ENCODE measurements at places on chromosomes 13 and 19.

- no peak for DNase-seq
Measured at GRCh38 chr13:78046331-78046730, 127.7 kb upstream of the EDNRB start.

DNA sequence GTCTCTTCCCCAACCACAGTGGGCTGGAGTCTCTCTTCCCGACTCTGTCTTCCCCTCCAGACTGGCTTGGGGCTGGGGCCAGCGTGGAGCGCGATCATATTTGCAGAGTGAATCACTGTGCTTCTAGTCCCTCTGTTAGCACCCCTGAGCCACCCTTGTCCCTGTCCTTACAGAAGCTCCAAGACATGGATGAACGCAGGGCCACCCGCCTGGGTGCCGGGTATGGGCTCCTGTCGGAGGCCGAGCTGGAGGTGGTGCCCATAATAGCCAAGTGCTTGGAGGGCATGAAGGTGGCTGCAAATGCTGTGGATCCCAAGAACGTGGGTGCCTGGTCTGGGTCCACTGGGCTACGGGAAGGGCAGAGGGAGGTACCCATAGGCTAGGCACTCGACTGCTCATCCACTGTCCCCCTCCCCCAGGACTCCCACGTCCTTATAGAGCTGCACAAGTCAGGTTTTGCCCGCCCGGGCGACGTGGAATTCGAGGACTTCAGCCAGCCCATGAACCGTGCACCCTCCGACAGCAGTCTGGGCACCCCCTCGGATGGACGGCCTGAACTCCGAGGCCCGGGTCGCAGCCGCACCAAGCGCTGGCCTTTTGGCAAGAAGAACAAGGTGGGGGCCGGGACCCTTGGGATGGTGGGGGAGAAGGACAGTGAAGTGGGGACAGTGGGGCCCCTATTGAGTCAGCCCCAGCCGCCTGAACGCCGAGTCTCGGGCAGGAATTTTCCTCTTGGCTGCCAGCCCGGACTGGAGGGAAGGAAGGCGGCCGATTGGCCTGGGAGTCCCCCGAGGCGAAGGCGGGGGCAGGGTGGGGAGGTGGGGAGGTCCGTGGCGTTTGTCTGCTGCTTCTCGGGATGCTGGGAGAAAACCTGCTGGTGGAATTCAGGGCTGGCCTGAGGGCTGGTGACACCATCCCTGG is 5.2 kb downstream of the TRIP10 start:
- DNase-seq, result peak; percentile 91

DNA sequence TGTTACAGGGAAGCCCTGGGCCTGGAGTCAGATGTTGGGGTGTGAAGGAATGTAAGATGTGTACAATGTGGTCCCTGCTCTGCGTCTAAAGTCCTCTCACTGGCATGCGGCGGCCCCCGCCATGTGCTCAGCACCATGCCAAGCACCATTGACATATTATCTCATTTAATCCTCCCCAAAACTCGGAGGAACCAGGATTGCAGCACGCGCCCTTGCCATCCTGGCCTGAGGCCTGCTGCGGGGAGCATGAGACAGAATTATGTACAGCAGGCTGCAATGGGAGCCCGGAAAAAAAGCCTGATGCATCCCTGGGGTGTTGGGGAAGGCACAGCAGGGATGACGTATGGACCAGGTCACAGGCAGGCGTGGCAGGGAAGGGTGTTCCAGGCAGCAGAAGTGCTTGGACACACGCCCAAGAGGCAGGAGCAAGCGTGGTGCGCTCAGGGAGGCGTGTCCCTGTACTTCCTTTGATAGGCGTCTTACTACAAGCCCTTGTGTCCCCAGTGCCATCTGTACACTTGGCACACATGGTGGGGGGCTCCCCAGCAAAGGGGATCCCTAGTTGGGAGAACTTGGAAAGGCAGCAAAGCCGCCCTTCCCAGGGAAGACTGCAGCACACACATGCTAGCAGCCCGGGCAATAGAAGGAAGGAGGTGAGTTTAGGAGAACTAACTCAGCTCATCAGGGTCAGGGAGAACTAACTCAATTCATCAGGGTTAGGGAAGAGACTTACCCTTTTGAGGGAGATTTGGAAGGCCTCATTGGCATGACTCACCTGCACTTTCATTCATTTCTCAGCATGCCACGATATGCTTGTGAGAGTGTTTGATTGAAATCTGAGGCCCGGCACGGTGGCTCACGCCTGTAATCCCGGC is 3.4 kb downstream of the EVI5L start:
- DNase-seq, result peak; percentile 63

DNA sequence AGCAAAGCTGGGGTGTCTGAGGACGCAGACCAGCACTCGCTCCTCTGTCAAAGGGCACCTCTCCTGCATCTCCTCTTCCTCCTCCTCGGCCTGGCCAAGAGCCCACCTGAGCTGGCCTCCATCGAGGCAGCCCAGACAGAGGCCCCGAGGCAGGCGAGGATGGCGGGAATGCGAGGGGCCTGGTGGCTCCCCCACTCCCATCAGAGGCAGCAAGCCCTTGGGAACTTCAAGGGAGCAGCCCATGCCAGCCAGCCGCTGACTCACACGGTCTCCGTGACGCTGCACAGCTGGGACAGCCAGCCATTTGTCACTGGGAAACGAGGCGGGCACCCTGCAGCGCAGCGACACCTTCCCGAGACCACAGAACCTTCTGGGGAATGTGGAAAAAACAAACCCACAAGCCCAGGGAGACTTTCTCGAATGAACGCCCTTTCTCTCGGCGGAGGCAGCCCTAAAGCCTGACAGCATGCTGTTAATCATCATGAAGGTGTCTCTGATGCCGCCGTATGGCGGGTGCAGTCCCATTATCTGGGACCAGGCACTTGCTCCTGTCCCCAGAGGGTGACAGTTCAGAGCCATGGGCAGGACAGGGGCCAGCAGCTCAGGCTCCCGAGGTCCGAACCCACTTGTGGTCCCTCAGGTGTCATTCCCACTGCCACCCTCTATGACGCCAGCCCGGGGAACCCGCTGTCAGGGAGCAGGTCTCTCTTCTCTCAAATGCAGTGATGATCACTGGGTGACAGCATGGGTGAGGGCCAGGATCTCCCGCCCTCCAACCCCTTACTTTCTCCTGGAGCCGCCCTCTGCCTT is 53.0 kb downstream of the PEPD start:
- no peak for DNase-seq

- peak; percentile 86 for DNase-seq
Measured at GRCh38 chr19:3365093-3365835, 1.1 kb upstream of the NFIC start.

All from right atrium auricular region (tissue), 2 donors.